ENCODE measurements at places on chromosomes 11 and 22. TPM values are rescaled to one million over a fixed set of nuclear protein-coding genes. Genes with fewer than 3 reads are reported as not detected.
A peak's percentile ranks its signal among the peaks of the same experiment; 100 is the strongest.

DNA sequence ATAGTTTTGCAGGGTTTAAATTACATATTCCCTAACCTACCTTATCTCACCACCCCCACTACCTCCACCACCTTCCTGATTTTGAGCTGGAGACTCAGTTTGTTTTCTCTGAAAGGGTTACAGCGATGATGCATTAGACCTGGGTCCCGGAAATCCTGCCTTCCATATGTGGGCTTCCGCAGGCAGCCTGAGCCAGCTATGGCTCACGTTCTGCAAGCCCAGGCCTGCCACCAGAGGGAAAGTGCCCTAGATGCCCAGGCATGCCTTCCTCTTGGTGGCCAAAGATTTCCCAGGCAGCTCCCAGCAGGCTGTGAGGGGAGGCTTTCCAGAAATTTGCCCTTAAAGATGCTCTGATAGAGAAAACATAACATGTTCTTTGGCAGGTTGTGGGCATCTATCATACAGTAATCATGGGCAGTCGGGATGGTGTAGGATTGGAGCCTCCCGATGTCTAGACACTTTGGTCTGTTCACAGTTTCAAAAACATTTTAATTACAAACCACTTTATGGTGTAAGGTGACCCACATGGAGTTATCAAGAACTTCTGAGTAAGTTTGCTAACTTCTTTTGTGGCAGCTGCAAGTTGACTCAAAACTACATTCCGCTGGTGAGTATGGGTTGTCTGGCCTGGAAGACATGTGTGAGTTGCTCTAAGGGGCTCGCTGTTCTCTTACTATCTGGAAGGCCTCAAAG, 79.3 kb downstream of the MICAL2 start:
- no peak for DNase-seq

DNA sequence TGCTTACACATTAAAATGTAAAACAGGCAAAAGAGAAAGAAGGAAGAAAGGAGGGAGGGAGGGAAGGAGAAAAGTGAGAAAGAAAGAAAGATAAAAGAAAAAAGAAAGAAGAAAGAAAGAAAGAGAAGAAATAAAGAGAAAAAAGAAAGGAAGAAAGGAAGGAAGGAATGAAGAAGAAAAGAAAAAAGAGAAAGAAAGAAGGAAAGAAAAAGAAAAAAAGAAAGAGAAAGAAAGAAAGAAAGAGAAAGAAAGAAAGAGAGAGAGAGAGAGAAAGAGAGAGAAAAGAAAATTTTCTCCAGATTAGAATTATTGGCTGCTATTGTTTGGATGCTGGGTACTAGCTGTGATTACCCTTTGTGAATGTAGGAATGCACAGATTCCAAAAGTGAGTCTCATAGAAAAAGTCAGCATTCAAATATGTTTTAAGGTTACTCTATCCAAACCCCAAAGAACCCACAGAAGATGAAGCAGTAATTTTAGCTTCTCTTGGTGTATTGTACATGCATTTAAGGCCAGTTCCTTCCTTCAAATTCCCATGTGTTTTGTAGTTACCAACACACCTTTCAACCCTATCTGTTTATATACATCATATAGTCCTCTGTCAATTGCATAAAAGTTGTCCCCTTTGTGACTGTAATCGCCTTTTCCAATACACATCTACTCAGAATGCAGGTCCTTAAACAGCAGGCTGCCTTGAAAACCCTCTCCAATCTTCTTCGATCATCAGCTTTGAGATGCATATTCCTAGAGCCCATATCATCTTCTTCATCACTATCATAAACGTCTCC, 789 bp upstream of the FAM111A start:
- DNase-seq = no peak

Gene DSCAML1
- total RNA-seq = 2.4 TPM

Gene PHF21B
- not detected for total RNA-seq

Gene SCUBE2
- total RNA-seq = 5.8 TPM

DNA sequence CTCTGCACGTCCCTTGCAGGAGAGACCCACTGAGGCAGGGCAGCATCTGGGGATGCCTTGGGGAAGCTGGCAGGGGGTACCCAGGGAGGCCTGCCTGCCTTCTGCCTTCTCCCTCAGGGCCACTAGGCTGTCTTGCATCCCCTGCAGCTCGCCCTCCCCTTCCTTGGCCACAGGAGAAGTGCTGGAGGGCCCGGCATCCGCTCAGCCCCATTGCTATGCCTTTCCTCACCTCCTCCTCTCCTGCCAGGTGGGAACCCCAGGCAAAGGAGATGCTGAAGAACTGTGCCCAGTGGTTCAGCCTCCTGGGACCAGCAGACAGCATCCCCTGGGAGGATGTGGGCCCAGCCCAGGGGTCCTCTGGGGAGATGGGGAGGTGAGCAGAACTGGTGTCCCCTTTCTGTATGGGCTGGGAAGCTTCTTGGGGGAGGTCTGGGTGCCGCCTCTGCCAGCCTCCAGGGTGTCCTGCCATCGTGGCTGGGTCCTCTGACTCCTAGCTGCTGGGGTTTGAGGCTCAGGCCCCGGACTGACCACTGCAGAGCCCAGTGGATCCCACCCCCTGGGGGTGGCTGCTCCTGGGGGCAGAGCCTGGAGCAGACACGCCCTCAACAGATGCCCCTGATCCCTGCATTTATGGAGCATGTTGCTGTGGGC, 20.6 kb downstream of the MRGPRG start:
- peak; percentile 68 for DNase-seq

GRCh38 chr11:69700278-69701140, 3.3 kb downstream of the FGF19 start:
- peak; percentile 78 for DNase-seq

DNA sequence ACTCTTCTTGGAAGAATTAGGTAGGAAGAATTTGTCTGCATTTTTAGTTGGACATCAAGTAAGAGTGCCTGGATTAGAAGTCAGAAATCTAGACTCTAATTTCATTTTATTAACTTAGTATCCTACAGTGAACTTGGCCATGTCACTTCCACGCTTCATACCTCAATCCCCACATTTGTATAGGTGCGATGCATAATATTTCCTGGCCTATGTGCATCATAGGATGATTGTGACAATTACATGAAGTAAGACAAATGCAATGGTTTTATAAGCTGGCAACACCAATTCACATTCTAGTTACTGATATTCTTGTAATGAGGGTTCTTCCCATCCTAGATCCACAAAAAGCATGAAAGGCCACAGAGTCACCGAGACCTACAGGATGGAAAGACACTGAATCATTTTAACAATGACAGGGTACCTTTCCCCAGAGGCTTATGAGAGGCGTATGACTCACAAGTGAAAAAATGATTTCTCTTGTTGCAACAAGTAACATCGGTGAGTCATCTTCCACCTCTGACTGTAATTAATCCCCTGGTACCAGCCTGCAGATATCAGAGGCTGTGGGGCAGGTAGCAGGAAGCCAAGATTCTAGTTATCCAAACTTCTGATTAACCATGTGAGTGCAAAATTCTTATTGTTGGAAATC, 56.0 kb upstream of the OR5AK2 start:
- no peak for DNase-seq

DNA sequence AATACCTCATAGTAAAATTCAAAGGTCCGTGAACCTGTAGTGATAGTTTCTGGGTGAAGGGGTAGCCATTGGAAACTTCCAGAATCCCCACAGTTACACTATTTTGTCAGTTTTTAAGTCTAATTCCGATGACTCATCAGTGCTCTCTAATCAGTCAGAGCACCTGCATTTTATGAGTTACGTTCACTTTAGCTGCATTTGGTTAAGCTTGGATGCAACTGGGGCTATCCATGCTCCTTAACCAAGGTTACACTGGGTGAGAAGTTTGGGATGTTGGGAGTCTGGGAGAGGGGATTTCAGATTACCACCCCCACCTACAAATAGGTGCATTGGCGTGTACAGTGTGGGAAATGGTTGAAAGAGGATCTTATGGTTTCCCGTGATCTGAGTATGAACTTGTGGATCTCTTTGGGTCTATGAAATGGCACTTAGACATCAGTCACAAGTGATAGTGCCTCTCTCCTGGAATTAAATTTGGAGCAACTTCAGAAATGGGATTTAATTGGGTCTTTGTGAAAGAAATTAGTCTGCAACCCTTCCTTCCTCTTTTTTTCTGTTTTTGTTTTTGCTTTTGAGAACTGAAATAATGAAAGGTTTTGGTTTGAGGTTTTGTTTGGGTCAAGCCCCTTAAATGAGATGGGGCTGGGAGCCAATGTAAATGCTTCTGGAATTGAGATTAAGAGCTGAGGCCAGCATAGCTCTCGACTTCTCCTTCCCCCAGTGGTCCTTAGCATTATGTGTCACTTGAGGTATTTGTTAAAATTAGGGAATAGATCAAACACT, 31.5 kb downstream of the EHF start:
- DNase-seq = no peak

Gene NUP98
- 71.2 TPM for total RNA-seq

DNA sequence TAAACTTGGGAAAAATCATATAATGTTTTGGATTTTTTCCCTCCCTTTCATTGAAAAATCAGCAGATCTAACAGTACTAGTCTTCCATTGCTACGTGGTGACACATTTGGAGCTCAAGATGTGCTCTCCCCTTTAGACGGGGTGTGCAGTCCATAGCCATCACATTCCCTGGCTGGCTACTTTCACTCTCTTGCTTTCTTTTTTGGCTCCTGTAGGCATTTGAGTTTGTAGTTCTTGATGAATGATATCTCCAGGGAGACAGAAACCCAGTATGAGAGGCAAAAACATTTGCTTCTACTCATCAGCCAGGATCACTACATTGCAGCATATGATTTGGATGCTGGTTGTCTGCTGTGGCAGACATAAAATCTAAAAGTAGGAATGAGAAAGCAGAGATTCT, 12.1 kb downstream of the CCDC81 start:
- DNase-seq = no peak

Gene OR56A5
- not detected for total RNA-seq

- no peak for DNase-seq
These were observed 55.5 kb downstream of the FAM83F start for GRCh38 chr22:40050258-40050657.

Gene SYCE3
- not detected for total RNA-seq

Gene CYP2D6
- total RNA-seq = 2.0 TPM

GRCh38 chr11:37203006-37203405, 605.0 kb upstream of the RAG2 start:
- DNase-seq = no peak

DNA sequence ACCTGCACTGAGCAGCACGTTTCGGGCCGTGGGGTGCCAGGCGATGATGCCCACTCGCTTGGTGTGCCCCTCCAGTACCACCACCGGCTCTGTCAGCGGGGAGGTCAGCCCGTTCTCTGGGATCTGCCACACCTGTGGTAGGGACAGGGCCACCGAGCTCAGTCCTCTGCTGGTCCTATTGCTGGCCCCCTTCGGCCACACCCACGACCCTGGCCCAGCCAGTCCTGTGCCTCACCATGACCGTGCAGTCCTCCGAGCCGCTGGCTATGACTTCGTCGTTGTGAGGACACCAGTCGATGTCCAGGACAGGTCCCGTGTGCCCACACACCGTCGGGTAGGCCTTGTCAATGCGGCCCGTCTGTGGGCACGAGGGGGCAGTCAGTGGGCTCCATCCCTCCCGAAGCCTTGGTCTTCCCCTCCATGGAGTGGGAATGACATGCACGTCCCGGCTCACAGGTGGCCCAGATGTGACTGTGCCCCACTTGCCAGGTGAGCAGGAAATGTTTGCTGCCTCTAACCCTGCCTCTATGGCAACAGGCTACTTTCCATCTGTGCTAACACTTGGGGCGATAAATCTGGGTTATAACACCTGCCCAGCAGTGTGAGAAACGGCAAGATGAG, 1.4 kb downstream of the CORO1B start:
- peak; percentile 85 for DNase-seq

DNA sequence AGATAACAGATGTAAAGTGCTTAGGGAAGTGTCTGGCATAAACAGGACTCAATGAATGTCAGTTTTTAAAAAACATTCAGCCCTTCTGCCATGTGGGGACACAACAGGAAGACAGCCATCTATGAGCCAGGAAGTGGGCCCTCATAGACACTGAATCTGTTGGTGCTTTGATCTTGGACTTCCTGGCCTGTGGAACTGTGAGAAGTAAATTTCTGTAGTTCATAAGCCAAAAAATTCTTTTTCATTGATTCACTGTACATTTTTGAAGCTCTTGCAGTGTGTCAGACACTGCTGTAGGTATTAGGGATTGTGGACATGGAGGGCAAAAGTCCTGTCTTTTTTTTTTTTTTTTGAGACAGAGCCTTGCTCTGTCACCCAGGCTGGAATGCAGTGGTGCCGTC, 188.6 kb downstream of the HIPK3 start:
- DNase-seq = no peak

- DNase-seq = no peak
These were observed 214.7 kb upstream of the NARS2 start for GRCh38 chr11:78789375-78789774.
